ENCODE measurements at places on chromosomes 3 and 15.

DNA sequence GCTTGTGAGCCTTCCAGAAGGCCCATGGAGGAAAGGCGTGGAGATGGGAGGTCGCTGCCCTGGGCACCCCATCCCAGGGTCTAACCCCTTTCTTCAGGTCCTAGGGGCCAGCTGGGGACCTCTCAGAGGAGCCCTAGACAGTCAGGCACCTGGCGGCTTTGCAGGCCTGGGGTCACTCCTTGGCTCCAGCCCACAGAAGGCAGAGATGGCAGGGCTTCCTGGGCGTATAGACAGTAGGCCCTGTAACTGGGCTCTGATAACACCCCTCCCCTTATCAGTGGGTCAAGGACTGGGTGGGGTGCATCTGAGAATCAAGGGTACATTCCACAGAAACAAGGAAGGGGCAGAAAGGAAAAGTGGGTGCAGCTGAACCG, 16.7 kb downstream of the ZDHHC19 start:
- DNase-seq, result no peak

- no peak for DNase-seq
Observed at GRCh38 chr3:149957361-149958125, 13.2 kb downstream of the PFN2 start.

GRCh38 chr3:142028243-142028777, 121.0 kb downstream of the TFDP2 start:
- DNase-seq, result peak; percentile 47

DNA sequence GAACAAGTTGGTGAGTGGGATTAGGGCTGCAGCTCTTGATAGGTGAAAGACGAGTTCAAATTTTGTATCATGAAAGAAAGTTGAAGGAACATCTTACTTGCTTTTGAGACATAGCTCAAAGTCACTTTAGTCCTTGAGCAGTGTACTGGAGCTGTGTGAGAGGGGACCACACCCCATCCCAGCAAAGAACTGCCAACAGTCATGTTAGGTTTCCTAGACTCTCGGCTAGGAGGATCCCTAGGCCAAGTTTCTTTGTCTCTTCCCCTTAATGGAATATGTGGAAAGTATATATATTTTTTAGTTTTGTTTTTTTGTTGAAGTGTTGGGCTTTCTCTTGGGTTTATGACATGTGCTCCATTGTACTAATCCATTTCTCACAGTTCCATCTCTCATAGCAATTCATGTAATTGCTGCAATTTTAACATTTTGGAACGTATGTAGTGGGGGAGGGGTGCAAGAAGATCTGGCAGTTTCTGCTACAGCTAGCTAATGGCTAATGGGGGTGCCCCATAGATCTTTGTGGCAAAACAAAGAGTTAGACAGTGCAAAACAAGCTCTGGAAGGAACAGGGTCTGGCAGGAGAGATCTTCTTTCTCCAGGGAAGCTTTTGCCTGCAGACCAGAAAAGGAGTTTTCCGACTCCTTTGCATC, 25.1 kb downstream of the TLNRD1 start:
- no peak for DNase-seq

GRCh38 chr3:130048726-130049125, 32.9 kb upstream of the ALG1L2 start:
- DNase-seq, result no peak

DNA sequence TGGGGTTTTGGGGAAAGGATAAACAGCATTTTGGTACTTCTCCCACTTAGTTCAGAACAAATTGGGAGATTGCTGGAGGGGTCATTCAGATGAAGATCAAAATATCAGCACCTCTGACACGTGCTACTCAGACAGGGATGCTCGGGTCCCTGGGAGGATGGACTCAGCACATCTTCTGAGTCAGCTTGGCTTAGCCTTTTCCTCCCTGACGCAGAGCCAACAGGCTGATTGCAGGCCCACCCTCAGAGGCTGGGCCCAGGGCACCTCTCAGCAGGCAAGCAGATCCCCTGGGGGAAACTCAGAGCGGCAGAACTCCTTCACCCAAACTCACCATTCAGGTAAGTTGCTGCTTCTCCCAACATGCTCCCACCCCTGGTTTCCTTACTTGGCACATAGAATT, 304.9 kb downstream of the TLE3 start:
- no peak for DNase-seq

DNA sequence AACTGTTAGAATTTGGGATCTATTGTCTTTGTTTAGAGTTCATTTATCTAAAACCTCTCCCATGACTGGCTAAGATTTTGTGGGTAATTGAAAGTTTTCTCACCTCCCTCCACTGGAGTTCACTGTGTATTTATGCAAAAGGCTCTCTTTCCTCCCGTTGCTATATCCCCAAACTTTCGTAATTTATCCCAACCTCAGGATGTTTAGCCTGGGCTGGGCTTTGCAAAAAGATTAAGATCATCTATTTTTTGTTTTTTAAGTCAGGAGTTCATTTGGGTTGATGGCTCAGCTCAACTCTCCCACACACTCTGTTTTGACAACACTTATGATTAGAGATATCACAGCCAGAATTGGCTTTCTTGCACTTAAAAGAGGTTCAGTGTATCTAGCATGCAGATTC, 27.0 kb downstream of the SUCNR1 start:
- DNase-seq, result no peak

GRCh38 chr3:66427951-66428474, 72.8 kb downstream of the LRIG1 start:
- no peak for DNase-seq

Data from CD4-positive, alpha-beta T cell treated with Interleukin-12 subunit alpha and Interleukin-12 subunit beta, for 1 hour (primary cell).